ENCODE measurements at places on chromosomes 16 and 17.

GRCh38 chr17:78879635-78880186 lies 23.3 kb downstream of the CEP295NL start:
- no peak for DNase-seq

GRCh38 chr16:31093132-31093703 lies 1.4 kb downstream of the VKORC1 start:
- DNase-seq, result no peak

DNA sequence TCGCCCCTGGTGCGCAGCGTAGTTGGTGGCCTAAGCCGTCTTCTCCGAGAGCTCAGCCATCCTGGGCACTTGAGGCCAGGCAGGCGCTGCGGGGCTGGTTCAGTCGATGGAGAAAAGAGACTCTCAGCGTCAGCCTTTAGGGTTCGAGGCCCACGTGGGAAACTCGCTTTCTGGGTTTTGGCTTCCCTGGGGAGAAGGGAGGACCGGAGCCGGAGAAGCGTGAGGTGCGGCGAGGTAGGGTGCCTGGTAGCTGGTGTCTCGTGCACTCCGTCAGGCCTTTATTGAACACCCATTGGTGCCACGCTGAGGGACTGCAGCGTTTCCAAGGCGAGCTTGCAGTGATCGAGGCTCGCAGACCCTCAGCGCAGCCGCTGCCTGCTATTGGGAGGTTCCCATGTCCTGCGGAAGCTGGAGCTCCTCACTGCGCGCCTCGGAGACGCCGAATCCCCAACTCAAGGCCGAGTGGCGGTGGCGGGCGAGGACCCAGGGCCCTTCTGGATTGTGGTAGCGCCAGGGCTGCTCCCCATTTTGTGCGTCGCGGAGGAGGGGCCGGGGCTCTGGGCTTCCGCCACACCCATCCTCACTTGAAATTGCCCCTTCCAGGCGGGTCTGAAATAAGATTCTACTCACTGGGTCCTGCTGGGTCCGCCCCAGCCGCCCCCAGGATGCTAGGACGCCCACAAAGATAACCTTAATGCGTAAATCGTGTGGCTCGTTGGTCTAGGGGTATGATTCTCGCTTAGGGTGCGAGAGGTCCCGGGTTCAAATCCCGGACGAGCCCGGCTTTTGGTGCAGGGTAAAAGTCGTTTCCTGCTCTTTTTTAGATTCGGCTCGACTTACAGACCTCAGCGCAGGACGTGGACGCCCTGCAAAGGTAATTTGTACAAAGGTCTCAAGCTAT lies 1.2 kb downstream of the OR1F1 start:
- peak; percentile 55 for DNase-seq

DNA sequence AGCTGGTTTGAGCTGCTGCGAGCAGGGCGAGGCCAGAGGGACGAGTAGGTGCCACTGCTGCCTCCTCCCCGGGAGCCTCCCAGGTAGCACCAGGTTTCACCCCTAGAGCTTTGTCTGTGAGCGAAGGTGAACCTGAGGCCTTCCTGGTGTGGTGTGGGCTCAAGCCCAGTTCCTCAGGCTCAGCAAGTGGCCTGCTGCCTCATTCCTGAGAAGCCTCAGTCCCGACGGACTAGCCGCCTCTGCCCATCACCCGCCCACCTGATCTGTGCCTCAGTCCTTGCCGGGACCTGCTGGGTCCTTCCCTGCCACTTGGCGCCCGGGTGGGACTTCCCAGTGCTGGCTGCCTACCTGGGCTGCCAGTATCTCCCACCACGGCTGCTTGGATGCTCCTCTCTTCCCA lies 1.7 kb downstream of the NLRC3 start:
- DNase-seq, result no peak

DNA sequence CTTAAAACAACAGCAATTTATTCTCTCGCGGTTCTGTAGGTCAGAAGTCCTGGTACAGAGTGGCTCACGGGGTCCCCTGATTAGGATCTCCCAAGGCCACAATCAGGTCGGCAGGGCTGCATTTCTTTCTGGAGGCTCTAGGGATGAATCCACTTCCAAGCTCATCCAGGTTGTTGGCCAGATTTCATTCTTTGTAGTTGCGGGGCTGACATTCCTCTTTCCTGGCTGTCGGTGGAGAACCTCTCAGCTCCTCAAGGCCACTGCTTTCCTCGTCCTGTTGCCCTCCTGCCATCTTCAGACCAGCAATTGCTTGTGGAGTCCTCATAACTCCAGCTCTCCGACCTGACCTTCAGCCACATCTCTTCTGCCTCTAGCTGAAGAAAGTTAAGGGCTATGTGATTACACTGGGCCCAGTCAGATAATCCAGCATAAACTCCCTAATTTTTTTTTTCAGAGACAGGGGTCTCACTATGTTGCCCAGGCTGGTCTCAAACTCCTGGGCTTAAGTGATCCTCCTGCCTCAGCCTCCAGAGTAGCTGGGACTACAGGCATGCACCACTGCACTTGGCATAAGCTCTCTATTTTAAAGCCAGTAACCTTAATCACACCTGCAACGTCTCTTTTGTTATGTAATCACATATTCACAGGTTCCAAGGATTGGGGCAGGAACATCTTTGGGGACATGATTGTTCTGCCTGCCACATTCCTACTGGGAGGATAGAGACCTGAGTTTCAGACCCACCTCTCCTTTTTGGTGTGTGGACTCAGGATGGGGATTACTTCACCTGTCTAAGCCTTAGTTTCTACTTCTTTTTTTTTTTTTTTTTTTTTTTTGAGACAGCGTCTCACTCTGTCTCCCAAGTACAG lies 4.1 kb upstream of the GAST start:
- DNase-seq, result no peak

DNA sequence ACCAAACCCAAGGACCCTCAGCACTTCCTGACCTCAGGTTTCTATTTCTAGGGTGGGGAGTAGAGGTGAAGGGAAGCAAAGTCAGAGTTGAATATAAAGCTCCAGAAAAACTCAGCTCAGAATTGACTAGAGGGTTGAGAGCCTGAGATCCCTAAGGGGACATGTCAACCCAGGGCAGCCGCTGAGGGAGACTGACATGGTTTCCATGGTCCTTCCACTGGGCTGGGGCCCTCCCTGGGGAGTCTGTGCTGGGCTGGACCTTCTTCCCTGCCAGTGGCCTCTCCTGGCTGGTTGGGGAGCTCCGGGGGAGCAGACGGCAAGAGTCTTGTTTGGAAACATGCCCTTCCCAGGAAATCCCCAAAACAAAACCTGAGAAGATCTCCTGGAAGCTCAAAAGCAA lies 121.3 kb downstream of the METRNL start:
- no peak for DNase-seq

DNA sequence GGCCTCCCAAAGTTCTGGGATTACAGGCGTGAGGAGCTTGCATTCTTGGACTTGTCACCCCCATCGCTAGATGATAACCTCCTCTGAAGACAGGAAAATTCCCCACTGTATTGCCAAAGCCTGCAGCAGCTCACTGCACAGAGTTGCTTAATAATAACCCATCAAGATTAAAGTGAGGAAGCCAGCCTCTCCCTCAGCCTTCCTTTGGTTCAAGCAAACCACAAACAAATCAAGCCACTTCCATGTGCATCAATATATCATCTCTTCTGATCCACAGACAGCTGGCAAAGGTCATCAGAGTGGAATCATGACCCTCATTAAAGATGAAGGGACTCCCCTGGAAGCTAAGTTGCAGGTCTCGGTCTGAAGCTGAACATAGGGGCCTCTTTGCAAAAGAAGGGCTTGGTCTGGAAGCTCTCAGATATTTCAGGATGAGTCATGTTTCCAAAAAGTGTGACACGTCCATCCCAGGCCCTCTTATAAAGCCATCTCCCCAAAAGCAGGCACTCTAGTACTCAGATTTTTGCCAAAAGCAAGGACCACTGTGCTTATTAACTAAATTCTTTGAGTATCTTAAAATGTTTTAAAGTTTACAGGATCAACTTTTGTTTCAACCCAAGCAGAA lies 4.8 kb downstream of the EMP2 start:
- no peak for DNase-seq

GRCh38 chr17:30363715-30364202 lies 15.0 kb upstream of the CPD start:
- no peak for DNase-seq

GRCh38 chr17:45240905-45241327 lies 19.2 kb downstream of the FMNL1 start:
- DNase-seq, result no peak

- no peak for DNase-seq
Measured at GRCh38 chr17:75889454-75889853, 7.3 kb downstream of the TRIM65 start.

- no peak for DNase-seq
Measured at GRCh38 chr17:14298947-14299279, 2.0 kb upstream of the HS3ST3B1 start.

DNA sequence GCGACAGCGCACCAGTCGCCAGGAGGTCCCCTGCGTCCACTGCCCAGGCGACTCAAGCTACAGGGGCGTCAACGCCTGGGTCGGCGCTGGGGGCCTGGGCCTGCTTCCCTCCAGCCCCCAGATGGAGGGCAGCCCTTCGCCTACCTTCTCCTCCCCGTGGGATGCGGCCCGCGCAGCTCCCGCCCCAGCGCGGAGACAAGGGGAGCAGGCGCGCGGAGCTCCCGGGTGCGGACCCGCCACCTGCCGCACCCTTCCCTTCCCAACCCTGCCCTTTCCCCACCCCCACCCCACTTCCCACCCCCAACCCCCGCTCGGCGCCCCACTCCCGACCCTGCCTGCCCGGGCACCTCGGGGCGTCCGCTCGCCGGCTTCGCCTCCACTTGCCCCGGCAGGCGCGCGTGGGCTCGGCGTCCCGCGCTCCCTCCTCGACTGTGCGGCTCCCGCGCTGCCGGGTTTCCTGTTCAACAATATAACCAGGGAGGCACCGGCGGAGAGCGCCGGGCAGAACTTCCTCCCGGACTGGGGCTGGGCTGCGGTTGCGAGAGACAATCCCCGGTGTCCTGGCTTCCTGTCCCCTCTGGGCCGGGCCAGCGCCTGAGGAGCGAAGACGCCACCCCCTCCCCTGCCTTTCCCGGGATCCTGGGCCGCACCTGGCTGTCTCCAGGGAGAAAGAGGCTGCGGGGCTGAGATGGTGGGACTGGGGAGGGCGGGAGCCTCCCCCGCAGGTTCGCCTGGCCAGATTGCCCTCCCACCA lies at the start of gene ARHGAP27:
ARHGAP27 (minus strand) TSS at position 466 of the 754 bp plus-strand sequence. CDS start 2,591 bp downstream, outside the sequence.
- DNase-seq, result no peak

DNA sequence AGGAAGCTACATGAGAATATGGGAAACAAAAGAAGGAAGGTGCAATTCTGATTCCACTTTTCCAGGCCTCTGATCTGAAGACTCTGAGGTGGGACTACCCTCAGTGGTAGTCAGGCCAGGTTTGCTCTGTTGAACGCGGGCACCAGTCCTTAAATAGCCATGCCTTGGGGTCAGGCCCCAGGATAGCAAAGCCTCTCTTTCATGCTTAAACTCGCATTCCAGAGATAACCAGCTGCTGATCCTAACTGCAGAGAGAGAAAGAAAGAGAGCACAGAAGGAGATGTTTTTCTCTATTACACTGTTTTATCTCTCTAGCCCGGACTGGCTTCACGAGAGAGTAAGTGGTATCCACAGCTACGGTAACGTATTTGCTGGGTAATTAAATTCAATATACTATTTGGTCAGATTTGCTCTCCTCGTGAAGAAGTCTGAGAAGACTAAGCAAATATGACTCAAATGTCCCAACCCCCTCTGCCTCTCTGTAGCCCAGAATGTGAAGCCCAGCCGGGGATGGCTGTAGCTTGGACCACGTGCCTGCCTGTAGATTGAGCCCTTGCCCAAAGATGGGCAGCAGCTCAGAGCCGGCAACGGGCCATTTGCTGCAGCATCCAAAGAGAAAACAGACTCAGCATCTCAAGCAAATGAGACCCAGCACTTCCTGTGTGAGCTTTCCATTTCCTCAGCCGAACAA lies 122.2 kb downstream of the SMG6 start:
- DNase-seq, result no peak

DNA sequence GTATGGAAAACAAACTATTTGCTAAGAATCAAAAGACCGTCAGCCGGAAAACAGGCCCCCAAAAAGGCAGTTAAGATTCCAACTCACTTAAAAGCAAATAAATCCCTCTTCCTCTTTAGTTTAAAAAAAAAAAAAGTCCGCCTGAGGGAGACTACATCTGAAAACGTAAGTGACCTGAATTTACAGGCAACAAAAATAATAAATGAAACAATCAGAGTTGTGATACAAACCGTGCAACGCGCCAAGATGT lies 1.1 kb downstream of the KANSL1 start:
- DNase-seq, result no peak

GRCh38 chr17:82101301-82101715 lies 3.3 kb upstream of the FASN start:
- no peak for DNase-seq

DNA sequence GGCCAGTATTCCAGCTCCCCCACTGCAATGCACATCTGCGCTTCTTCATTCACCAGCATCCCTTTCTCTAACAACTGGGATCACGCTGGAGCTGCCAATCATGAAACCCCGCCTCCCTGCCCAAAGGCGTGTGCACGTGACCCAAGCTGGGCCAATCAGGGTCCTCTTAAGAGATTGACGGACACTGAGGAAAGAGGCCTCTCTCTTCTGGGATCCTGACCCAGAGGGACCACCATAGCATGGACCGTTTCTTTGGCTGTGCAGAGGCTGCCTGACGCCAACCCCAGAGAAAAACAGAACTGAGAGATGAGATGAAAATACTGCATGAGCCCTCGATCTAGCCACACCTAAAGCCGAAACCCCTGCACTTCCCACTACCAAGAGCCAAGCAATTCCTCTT lies 32.0 kb downstream of the COTL1 start:
- DNase-seq, result peak; percentile 61

GRCh38 chr16:73210686-73211085 lies 162.8 kb upstream of the ZFHX3 start:
- DNase-seq, result no peak

DNA sequence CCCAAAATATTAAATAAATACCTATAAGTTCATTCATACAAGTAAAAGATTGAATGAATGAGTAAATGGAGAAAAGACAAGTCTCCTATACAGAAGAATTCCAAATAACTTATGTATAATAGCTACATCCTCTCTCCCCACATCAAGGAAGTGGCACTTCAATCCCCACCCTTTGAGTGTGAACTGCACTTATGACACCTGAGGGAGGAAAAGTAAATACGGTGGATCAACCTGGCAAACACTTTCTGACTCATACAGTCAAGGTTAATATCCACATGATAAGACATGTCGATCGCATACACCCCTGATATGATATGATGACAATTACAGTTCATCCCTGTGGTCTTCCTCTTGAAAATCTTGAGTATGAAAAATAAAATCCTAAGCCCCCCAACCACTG lies 18.0 kb downstream of the SLFN12L start:
- DNase-seq, result no peak

DNA sequence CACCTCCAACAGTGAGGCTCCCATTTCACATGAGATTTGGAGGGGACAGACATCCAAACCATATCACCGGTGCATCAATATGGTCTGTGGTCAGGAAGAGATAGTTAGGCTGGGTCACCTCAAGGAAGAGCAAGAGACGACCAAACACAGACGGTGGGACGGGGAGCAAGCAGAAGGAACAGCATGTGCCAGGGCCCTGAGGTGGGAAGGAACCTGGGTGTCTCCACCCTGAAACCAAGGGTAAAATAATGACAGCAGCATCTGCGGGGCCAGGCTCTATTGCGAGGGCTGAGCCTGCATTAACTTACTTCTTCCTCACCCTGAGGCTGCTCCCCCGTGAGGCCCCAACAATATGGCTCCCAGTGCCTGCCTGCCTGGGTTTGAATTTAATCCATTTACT lies 8.9 kb upstream of the PRSS21 start:
- no peak for DNase-seq

GRCh38 chr16:56298948-56299596 lies 107.8 kb downstream of the GNAO1 start:
- DNase-seq, result no peak

- no peak for DNase-seq
Measured at GRCh38 chr17:9074131-9074530, 52.8 kb downstream of the NTN1 start.

- no peak for DNase-seq
Measured at GRCh38 chr17:28741358-28742349, 2.2 kb upstream of the TRAF4 start.

- peak; percentile 3 for DNase-seq
Measured at GRCh38 chr16:24728891-24729242, 584 bp upstream of the TNRC6A start.

Measured in GM12891 (cell line).